CD4-positive, alpha-beta T cell treated with Interleukin-10 for 1 hour (primary cell): ENCODE measurements at places on chromosomes 3 and 15.

- DNase-seq: no peak
These were observed 20.8 kb downstream of the AKAP13 start for GRCh38 chr15:85401108-85401774.

GRCh38 chr3:195039180-195039843 is 231.6 kb downstream of the XXYLT1 start:
- no peak for DNase-seq

DNA sequence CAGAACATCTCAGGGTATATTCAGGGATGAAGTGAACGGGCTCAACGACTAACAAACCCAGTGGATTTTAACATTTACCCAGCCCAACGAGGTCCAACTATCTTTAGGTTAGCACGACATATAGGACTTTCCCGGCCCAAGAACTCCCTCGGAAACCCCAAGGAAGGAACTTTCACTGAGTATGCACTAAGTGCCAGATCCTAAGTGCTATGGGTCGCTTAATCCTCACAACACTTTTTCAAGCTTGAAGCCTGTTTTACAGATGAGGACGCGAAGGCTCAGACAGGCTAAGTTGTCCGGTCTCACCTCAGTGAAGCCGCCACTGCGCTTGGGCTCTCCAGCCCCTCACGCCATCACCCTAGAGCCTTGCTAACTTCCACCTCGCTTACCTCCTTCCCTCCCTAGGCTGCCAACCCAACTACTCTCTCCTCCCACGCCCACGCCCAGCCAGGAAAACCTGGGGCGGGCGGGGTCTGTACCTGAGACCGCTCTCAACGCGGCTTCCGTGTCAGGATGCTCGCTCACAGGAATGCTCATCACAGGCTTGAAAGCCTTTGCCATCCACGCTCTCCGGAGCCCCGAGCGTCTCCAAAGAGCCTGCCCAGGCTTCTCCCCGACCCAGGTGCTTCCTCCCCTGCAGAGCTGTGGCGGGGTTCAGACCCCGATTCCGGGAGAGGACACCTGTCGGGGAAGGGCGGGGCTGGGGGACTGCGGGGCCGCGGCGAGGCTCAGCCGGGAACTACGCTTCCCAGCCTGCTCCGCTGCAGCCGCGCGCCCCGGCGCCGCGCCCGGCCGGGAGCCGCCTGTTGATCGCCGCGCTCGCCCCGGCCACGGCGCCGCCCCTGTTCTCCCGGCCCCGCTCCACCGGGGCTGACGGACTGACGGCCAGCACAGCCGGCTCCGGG is at the start of gene TMOD2:
Gene TMOD2 (plus strand): TSS at position 806 of the 905 bp plus-strand sequence. CDS start 14,845 bp downstream, outside the sequence.
- peak; percentile 53 for DNase-seq

GRCh38 chr15:64521726-64522164 is 61.4 kb downstream of the ZNF609 start:
- DNase-seq: no peak

GRCh38 chr3:183159333-183159732 is 3.2 kb downstream of the LAMP3 start:
- no peak for DNase-seq
